NCI-H1436 treated with DMSO at 0.1 percent for 48 hours (cell line): ENCODE measurements at places on chromosomes 1 and 21.
A peak's percentile ranks its signal among the peaks of the same experiment; 100 is the strongest.

DNA sequence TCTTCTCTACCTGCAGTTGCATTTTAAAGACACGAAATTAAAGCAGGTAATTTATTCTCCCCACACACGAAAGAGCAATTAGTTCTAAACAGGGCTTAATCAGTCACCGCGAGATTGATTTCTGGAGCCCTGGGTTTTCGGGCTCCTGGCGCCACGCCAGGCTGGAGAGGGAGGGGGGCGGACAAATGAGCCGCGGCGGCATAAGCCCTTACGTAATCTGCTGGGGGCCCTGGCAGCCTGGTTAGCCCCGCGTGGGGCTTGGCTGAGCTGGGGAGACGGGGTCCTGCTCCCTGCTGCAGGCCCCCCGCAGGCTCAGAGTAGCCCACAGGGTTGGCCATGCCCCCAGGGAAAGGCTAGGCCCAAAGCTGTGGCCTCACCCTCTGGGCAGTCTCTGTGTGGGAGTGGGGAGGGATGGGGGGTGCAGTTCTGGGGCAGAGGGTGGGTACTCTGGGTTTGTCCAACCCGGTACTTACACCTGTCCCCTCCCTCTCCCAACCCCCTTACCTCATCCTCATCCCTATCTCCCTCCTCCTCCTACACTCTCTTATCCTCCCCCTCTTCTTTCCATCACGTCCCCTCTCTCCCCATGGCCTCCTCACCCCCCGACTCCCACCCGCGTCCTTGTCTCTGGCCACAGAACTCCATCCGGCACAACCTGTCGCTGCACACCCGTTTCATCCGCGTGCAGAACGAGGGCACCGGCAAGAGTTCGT is 19.9 kb downstream of the FOXO6 start:
- DNase-seq, result peak; percentile 88

DNA sequence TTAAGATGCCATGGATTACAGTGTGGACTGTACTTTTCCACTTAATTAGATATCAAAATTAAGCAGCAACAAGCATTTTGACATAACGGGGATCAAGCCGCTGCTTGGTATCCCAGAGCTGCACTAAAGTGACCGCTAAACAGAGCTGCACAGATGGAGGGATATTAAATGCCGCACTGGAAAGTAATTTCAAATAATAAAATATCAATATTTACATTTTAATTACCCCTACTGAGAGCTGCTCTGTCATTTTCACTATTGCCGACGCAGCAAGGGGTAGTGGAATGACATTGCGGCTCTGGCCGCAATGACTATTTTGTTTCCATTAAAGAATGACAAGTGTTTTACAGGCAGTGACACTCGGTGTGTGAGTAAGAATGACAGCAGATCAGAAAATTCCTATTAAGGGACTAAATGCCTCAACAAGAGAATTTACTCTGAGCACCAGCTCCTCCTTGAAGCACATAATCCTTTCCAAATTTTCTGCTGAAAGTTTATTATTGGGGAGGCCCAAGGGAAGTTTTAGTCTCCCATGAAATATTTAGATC is 109.1 kb upstream of the USH2A start:
- no peak for DNase-seq

DNA sequence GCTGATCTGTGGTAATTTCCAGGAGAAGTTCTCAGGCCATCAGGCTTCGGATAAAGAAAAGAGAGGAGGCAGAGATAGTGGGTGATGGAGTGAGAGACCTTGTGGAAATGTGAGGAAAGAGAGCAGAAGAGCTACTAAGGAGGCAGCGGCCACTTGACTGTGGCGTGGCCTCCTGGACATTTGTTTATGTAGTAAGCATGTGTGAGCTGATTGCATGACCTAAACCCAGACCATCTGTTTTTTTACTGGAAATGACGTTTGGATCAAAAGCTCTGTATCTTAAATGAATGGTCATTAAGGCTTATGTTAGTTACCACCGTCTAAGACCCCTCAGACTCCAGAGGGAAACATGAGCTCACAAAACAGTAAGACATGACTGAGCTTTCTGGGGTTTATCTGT is 13.6 kb downstream of the ATP1B1 start:
- DNase-seq, result no peak

GRCh38 chr1:215405211-215405610 is 161.9 kb upstream of the KCTD3 start:
- no peak for DNase-seq

- DNase-seq, result no peak
These were observed 119.3 kb downstream of the SYT2 start for GRCh38 chr1:202590975-202591411.

- DNase-seq, result no peak
These were observed 3.3 kb upstream of the COL8A2 start for GRCh38 chr1:36128126-36128904.

GRCh38 chr1:67809887-67810286 is 23.4 kb downstream of the GNG12 start:
- no peak for DNase-seq

GRCh38 chr1:28208818-28209441 is 23.9 kb downstream of the DNAJC8 start:
- no peak for DNase-seq

- DNase-seq, result peak; percentile 29
These were observed 6.3 kb upstream of the KYAT3 start for GRCh38 chr1:88998716-88999115.

- no peak for DNase-seq
These were observed 60.4 kb downstream of the OBSCN start for GRCh38 chr1:228267962-228268880.

DNA sequence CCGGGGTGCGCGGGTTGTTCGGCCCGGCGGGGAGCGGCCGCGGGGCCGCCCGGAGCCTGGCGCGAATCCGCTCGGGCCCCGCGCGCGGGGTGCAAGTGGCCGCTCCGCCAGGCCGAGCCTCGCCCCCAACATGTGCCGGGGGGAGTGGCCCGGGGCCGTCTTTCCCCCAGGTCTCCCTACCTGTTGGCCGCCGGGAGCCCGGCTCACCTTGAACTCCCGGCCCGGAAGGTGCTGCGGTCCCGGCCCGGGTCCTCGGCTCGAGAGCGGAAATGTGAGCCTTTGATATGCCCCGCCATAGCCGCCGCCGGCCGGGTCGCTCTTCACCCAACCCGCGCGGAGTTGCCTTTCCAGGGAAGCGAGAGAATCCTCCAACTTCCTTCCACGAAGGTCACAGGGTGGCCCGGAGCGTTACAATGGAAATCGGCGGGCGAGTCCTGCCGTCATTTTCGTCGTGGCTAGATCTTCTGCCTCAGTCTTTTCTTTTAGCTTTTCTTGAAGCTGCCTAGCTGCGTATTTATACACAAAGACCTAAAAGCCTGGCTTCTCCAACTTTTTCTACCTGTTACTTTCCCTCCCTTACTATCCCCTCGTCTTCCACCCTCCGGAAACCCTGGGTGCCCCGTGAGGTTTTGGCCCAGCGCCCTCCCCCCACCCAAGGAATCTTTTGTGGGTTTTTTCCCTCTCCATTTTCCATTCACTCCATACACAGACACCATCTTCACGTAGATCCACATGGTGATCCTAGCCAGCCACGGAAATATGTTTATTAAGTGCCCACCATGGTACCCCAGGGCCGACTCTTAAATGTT is 867 bp downstream of the PTGFRN start:
- DNase-seq, result no peak

GRCh38 chr1:56169856-56170255 is 409.5 kb downstream of the PLPP3 start:
- DNase-seq, result no peak

GRCh38 chr1:119007670-119008482 is 19.7 kb upstream of the TBX15 start:
- DNase-seq, result no peak

DNA sequence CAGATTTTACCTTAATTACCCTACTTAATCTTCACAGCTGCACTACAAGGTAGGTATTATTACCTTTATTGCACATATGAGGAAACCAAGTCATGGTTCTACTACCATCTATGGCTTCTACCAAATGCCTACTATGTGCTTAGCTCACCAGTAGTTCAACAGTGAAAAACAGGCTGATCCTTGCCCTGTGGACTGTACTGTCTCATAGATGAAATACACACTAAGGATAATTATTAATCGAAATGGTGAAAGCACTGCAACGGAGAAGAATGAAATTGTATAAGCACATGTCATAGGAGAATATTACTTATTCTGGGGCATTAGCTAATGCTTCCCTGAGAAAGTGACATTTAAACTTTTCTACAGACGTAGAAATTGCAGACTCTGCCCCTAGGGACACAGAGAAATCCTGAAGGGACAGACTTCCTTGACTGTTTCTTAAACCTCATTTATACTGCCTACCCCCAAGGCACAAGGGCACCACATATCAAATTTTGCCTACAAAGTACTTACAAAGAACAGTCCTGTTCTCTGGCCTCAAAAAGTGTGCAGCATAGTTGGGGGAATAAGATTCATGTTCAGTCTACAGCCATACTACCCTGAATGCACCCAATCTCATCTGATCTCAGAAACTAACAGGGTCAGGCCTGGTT is 148.4 kb upstream of the ZC3H11B start:
- no peak for DNase-seq

DNA sequence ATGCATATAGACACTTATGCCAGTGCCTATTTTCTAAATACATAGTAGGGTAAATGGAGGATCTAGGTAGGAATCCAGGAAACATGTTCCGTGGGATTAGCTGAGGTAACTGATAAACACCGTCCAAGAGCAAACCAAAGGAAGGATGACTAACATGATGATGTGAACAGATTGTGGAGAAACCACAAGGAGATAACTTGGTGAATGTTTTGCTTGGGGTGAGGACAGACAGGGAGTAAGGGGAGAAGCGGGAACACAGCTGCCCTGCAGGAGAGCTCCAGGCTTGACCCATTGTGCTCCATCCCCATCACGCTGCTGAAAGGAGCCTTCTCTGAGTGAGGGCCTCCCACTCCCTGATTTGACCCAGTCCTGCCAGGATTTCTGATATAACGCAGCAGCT is 87.0 kb upstream of the ZC3H11B start:
- DNase-seq, result no peak

DNA sequence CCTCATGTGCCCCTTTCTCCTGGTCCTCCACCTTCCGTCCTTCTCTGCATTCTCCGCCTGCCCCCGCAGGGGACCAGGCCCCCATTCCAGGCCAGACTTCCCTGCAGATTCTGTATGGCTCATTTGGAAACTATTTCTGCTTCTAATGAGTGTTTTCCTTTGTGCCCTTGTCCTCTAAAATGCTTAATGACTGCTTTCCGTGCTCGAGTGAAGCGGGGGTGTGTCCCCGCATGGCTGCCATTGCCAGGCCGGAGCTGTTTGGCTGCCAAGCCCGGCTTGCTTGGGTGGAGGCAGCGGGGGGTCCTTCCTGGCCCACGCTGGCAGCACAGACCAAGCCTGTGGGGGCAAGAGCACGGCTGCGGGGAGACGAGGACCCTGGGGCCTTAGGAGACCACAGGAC is 299.3 kb upstream of the VAMP3 start:
- no peak for DNase-seq

DNA sequence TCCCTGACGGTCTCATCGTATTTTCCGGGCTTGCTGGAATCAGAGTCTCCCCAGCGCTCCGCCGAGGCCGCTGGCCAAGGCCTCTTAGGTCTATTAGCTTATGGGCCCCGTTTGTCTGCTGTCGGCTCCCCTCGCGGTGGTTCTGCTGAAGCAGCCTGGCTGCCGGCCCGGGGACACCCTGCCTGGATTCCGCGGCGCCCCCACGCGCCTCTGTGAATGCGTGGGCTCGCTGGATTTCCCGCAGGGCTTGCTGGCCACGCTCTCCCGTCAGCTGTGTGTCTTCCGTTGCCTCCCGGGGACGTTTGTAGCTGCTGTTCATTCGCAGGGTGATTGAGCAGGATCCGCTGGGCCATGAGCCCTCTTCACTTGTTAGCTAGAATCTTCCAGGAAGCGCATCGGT is 8.4 kb downstream of the LRRC3 start:
- DNase-seq, result no peak

GRCh38 chr1:58608297-58608696 is 31.2 kb upstream of the TACSTD2 start:
- no peak for DNase-seq

DNA sequence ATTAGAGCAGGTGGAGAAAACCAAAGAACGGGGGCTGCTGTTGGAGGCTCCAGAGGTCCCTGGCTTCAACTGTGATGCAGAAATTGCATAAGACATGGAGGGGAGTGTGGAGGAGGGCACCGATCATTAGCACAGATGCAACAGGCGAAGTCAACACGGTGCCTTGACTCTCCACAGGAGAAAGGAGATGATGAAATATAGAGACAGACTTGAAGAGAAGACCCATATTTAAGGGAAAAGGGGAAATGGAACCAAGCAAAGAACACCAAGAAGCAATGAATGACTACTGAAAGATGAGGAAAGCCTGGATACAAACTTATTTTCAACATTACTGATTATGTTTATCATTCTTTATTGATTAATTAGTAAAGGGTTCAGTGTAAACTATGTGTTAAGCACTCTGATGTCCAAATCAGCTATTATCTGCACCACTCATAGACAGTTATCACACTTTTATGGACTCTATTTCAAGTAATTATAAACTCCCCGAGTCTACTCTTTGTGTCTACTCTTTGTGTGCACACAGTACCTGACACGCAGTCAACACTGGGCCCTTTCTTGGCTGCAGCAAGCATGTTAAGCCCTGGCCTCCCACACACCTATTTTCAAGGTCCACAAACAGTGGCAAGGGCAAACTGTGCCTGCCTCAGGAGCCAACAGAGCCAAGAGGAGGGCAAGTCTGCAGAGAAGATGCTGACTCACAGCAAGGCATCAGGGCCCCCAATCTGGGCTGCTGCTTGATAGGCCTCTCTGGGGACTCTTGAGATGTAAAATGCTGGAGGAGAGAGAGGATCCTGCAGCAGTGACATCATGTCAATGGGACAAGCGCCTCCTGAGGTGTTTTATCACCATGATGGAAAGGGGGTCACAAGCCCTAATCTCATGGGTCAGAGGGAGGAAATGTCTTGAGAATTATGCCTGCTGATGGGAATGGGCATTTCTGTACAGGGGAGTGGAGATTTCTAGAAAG is 17.6 kb downstream of the PCNX2 start:
- no peak for DNase-seq

DNA sequence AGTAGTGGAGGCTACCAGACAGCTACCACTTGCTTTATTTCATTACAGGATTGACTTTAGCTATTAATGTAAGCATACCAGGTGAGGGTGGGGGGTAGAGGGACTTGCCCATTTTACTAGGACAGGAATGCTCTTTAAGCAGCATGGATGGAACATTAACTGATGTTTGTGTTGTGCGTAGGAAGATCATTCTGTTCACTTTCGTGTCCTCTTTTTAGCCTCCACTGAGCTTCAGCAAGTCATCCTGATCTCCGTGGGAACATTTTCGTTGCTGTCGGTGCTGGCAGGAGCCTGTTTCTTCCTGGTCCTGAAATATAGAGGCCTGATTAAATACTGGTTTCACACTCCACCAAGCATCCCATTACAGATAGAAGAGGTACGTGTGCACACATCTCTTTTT is 29.3 kb downstream of the IFNGR2 start:
- no peak for DNase-seq
